Stimulated activated CD4-positive, alpha-beta T cell treated with anti-CD3 and anti-CD28 coated beads, Interleukin-12 subunit alpha, Interleukin-12 subunit beta, amount 100 ng/mL, for 48 hours (primary cell): ENCODE measurements at places on chromosomes 3 and 15.

DNA sequence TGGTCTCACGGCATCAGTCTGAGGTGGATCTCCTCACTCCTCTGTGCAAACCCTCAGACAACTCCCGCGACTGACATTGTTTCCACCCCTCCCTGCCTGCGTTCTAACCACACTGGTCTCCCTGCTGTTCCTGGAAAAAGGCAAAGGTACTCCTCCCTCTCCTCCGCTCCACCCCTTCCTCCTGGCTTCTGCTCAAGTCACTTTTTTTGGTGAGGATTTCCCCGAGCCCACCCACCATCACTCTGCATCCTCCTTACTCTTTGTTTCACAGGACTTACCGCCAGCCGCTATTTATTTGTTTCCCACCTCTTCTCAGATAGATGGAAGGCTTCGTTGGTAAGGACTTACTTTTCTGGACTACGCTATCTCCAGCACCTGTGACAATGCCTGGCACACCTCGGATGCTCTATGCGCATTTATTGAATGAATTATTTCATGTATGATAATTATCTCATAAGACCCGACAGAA, 25.6 kb downstream of the PRR23E start:
- DNase-seq, result no peak

GRCh38 chr15:92624401-92624991, 31.1 kb downstream of the FAM174B start:
- no peak for DNase-seq

- DNase-seq, result no peak
Measured at GRCh38 chr3:177026505-177027277, 170.6 kb downstream of the TBL1XR1 start.

GRCh38 chr3:77320514-77320913, 280.6 kb downstream of the ROBO2 start:
- DNase-seq, result no peak

- no peak for DNase-seq
Measured at GRCh38 chr3:8757551-8758518, 11.6 kb downstream of the OXTR start.

- DNase-seq, result no peak
Measured at GRCh38 chr3:20097015-20097414, 56.8 kb downstream of the KAT2B start.

DNA sequence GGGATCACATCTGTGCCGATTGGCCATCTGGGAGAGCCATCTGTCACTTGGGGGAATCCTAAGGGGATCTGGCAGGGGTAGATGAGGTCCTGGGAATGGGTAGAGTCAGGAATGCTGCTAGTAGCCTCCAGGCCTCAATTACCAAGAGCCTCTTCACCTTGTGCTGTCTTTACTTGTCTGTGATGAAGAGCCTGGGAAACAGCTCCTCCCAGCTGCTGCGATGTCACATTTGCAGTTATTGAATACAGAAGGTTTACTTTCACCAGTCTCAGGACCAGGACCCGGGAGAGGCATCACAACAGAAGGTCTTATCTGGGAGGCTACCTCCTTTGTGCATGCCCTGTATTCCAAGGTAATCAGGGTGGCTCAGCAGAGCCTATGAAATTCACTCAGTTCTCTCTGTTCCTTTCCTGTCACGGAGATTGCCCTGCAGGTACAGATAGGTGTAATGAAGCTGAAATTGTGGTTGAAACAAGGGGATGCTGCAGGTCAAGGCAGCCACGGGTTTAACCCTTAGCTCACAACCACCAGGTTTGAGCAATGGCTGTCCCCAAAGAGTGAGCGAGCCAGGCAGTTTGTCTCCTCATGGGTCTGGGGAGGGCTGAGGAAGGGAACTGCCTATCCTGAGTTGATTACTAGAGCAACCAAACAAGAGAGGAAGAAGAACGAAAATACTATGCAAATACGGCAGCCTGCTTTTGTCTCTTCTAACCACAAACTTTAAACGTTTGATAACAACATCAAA, 298.9 kb upstream of the RORA start:
- no peak for DNase-seq

DNA sequence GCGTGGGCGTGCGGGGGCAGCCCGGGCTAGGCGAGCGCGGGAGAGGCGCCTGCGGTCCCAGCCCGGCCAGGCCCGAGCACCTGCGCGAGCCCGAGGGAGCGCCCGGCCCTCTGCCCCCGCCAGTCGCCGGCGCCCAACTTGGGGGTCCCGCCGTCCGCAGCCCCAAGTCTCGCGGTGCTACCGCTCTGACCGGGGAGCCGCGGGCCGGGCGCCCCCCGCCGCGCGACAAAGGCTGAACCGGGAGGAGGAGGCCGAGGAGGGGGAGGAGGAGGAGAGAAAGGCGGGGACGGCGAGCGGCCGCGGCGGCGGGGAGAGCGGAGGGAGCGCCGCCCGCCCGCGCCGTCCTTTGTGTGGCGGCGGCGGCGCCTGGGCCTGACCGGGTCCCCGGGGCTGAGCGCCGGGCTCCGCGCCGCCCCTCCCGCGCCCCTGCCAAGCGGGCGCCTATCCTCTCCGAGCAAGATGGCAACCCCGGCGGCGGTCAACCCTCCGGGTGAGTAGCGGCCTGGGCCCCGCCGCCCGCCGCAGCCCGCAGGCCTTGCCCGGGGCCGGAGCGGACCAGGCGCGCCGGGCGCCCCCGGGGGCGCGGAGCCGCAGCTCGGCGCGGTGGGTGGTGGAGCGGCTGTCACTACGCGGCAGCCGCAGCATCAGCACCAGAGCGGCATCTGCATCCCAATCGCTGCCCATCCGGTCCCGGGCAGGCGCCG, at the start of gene ARNT2:
ARNT2 (plus strand) TSS at position 326 of the 704 bp plus-strand sequence; CDS start at position 460, 134 bp downstream.
- DNase-seq, result no peak

DNA sequence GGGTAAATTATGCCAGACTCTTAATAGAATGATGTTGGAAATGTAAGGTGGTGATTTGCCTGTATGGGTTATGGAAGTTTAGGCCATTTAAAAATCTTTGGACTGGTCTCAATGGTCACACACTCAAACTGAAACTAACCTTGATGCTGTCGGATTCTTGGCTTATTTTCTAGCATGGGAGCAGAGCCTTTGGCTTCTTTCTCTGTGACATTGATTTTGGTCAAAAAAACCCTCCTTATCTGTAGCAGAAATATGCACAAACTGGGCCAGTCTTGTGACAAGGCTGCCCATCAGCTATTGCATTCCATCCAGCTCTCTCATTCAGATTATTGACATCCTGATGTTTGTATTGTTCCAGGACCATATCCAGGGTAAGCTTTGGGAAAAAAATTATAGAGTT, 35.9 kb downstream of the ARPP21 start:
- no peak for DNase-seq

DNA sequence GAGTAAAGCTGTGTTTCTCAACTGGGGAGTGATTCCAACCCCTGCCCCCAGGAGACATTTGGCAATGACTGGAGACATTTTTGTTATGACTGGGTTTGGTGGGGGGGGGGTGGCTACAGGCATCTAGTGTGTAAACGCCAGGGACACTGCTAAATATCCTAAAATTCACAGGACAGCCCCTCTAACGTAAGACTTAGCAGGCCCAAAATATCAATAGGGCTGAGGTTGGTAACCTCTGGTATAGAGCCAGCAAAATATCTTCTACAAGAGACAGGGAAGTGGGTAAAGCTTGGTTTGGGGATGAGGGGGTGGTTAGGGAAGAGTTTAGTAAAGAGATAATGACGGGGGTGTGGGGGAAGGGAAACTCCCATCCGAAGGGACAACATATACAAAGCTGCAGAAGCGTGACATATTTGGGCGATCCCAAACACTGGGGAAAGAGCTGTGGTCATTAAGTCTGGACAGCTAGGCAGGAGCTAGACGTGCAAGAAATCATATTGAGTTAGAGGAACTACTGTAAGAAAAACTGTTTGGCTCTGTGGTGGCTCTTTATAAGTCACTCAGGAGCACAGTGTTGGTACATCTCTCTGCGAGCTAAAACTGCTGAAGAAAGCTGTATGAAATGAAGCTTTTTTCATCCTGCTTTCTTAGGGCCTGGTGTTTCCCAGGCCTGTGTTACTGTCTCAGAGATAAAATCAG, 697 bp upstream of the TRIM69 start:
- DNase-seq, result no peak

DNA sequence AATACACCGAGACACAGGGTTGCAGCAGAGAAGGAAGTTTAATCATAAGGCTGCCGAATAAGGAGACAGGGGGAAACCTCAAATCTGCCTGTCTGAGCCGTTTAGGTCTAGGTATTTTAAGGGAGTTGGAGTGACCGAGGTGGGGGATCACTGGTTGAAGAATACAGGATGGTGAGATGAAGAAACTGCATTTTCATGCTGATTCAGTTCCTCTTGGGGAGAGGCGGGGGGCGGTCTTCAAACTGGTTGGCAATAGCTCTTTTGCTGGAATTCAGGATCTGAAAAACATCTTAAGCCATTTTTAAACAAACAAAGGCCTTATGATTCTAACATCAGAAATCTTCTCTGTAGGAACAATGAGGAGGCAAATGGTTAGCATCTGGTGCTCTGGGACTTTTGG, 699.5 kb upstream of the CFAP20DC start:
- no peak for DNase-seq

- no peak for DNase-seq
Measured at GRCh38 chr15:83928878-83929418, 275.0 kb downstream of the ADAMTSL3 start.

DNA sequence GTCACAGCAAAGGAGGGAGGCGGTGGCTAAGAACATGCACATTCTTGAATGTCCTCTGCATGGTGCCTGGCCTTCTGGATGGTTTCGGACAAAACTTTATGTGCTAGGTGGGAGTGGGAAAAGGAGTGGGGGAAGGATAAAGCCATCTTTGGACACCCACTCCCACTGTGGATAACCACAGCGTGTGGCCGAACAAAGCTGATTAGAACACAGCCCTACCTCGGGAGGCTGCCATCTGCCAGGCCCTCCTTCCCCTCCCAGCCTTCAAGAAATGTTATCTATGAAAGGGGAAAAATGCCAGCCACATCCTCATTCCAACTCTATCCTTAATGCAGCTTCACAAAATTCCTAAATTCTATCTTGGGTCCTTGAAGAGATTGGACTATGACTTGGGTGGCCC, 18.8 kb downstream of the AMOTL2 start:
- no peak for DNase-seq

- no peak for DNase-seq
Measured at GRCh38 chr3:88657459-88657858, 450.0 kb upstream of the EPHA3 start.

DNA sequence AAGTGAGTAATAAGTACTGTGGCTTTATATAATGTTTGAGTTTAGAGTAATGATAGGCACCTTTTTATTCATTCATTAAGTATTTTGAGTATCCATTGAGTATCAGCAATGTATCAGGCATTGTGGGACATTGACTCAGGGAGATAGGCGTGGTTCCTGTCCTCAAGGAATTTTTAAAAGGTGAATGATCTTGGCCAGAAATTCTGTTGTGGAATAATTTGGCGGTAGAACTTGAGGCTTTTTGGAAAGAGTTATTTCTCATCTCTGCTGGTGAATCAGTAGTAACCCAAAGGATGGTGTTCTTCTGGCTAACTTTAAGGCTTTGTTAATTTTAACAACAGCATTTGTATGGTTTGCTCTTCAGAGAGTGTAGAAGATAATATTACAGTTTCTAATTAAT, 2.0 kb downstream of the RAB7A start:
- DNase-seq, result no peak

DNA sequence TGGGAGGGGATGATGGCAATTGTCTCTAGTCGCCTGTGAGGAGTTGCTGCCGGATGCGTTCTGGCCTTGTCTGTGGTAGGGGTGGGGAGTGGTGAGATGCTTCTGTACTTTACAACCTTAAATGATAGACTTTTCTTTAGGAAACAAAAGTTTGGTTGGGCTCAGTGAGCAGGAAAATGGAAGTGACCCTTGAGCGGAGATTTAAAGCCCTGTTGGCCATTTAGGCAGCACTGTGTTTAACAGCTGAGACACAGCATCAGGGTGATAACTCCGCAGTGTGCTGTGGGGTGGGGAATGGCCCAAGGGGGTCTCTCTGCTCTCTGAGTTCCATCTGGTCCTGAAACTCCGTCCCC, 36.6 kb downstream of the SPSB4 start:
- no peak for DNase-seq

GRCh38 chr15:26929588-26929987, 41.4 kb upstream of the GABRG3 start:
- no peak for DNase-seq

DNA sequence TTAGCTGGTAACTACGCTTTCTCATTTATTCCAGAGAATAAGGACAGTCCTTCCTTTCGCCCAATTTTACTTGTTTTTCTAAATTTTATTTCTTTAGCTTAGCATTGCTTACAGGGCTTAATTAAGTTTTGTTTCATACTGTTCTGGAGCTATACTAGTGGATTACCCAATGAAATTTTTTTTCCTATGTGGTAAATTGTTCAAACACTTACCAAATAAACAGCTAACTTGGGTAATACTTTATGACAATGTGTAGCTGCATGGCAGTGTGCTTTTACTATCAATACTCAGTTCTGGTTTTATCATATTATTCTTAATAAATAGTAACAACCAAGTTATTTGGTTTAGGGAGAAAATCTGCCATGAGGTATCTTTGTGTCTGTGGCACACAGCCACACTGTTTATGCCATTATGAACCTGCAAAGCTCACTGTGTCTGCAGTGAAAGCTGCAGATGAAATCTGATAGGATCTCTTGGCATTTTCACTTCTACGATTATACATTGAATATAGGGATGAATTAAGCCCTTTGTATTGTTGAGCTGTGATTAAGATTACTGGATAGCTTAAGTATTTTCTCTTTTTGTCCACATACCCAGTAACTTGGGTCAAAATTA, 37.2 kb downstream of the UBE2E2 start:
- no peak for DNase-seq

DNA sequence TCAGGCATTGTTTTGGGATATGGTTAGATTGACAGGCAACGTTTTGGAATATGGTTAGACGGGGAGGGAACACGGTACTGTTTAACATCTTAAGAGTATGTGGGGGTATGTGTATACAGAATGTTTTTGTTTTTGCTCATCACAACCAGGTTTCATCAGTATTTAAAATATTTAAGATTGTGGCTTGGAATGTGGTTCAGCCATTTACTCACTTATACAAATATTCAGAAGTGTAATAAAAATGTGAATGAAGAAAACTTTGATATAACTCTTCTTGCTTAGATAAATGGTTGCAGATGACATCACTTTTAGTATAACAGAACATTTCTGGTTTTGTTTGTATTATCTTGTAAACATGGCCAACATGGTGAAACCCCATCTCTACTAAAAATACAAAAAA, 3.9 kb upstream of the PAK2 start:
- no peak for DNase-seq

- DNase-seq, result no peak
Measured at GRCh38 chr3:195154793-195155535, 116.0 kb downstream of the XXYLT1 start.

GRCh38 chr3:175932586-175932985, 1073.5 kb downstream of the NAALADL2 start:
- no peak for DNase-seq

GRCh38 chr15:100714034-100714748, 111.8 kb downstream of the ASB7 start:
- no peak for DNase-seq

- DNase-seq, result no peak
Measured at GRCh38 chr3:156024904-156025533, 95.4 kb upstream of the KCNAB1 start.

DNA sequence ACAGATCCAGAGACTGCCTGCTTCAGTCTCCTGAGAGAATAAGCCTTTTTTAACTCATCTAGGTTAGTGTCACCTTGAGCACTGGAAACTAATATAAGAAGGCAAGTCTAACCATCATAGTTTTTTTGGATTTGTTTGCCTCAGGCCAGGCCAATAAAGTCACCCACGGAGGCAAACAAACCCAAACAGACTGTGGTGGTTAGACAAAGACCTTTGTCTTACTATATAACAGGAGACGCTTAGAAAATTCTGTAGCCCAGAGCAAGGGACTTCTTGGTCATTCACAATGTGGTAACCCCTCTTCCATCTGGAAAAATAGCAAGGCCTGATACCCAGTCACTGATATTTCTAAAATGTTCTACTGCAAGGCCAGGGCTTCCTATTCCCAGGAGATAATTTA, 45.3 kb upstream of the PPP2R3A start:
- no peak for DNase-seq
